RWPE2 (cell line): ENCODE measurements at places on chromosomes 11 and 22.

DNA sequence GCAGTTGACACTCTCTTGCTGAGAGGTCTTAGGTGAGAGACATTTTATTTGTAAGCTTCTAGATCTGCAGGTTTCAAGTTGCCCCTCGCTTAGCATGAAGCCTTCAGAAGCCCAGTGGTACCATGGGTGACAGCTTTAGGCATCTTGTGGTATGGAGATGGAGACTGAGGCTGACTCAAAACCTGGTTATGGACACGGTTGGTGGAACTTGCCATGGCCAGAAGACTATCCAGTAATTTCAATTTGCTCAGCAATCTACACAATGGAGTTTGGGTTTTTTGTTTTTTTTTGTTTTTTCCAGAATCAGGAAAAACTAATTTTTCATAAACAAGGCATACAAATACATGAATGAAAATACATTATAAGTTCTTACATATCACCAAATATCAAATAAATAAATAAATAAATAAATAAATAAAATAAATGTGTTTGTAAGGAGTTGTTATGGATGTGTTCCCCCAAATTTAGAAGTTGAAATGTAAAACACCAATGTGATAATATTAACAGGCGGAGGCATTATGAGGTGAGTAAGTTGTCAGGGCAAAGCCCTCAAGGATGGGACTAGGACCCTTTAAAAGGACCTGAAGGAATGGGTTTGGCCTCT, 22.6 kb downstream of the ETS1 start:
- DNase-seq: no peak

GRCh38 chr11:71453918-71454304, 908 bp downstream of the NADSYN1 start:
- DNase-seq: peak; percentile 13

DNA sequence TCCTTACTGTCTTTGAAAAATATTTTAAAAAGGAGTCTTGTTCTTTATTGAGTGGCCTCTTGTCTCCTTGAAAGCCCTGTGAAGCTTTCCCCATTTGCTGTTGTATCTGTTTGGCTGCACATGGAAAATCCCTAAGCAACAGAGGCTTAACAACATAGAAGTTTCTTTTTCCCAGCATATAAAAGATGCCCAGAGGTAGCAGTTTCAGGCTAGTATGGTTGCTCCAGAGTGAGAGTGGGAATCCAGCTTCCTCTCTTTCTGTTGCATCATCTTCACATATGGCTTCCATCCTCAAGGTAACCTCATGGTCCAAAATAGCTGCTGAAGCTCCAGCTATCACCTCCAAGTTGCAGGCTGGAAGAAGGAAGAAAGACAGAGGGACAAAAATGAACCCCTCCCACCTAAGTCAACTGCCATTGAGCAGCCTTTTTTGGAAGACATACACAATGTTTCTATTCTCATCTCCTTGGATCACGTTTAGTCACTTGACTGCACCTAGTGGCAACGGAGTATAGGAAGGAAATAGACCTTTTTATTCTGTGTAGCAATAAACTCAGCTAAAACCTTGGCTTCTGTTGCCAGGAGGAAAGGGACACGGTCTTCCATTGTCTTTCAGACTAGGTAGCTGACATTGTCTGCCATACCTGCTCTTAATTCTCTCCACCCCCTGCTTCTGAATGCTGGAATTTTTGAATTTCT, 5.3 kb downstream of the CSF2RB start:
- no peak for DNase-seq

GRCh38 chr22:46534901-46535630, 2.4 kb downstream of the CELSR1 start:
- DNase-seq: no peak

DNA sequence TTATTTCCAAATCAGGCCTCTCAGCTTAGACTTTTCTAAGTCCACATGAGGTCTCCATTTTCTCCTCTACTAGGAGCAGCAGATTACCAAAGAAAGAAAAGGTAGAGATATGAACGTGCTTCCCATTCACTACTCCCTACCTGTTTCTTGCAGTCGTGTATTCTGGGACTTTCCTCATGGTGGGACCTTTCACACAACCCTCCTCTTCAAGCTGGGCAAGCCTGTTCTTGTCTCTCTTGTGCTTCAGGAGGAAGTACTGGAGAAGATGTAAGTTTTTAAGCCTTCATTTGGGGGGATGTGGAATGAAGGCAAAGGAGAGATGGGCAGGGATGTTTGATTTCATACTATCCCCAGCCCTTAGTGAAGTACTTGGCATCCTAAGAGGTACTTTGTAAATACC, 128.8 kb upstream of the SESN3 start:
- no peak for DNase-seq

DNA sequence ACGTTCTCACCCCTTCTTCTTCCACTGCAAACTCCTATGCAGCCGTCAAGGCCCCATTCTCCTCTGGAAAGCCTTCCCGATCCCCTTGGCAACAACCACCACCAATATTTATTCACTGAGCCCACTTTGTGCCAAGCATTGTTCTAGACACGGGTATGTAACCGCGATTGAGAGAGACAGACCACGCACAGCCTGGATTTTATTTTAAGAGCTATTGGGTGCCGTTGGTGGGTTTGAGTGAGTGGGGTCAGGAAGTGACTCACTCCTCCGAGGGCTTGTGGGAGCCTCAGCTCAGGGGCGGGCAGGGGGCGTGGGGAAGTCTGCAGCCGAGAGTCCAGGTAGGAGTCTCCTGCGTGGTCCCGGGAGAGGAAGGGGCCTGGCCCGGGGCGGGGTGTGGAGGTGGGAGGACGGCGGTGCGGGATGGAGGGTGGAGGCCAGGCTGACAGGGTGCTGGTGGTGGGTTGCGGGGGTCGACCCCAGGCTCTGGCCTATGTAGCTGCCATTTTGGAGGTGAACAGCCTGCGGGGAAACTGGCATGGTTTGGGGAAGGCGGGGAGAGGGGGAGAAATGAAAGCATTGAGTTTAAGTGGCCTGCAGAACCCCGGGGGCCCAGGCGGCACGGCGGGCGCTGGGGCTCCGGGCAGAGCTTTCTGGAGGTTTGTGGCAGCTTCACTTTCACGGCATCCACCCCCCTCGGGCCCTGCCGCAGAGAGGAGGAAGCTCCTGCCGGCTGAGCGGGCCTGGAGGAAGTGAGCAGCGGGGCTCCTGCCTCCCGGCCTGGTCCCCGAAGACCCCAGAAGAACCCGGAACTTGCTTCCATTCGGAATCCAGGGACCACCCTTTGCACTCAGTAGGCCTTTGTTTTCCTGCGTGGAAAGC, 547 bp downstream of the PARVG start:
- DNase-seq: no peak

- no peak for DNase-seq
Observed at GRCh38 chr22:17098379-17098819, 13.6 kb downstream of the IL17RA start.

- no peak for DNase-seq
Observed at GRCh38 chr11:44738791-44739190, 12.0 kb downstream of the TSPAN18 start.

DNA sequence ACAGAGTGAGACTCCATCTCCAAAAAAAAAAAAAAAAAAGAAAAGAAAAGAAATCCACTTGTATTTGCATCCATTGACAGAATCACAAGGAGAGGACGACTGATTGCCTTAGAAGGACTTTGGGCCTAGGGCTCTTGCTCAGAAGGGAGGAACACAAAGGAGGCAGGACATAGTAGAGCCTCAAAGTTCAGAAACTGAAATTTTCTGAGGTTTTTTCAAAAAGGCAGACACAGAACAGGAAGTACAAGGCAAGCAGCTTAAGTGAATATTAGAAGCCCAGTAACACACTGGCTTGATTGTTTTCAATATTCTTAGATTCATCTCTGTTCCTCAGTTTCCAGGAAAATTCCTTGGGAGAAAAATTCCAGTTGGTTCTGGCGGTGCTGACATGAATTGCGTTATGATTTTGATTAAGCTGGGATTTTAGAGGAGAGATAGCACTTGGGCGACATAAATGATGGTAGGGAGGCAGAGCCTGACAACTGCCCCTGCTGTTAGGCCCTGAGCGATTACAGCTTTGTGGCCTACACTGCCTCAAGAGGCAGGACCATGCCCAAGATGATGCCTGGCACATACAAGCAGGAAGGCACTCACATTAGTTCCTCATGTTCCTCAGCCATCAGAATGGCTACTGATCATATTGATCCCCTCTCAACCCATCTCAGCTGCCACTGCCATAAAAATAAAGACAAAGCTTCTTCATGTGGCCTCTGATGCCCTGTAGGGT, 15.3 kb downstream of the CLPB start:
- DNase-seq: no peak

GRCh38 chr11:104161751-104162450, 2.0 kb downstream of the PDGFD start:
- DNase-seq: no peak

DNA sequence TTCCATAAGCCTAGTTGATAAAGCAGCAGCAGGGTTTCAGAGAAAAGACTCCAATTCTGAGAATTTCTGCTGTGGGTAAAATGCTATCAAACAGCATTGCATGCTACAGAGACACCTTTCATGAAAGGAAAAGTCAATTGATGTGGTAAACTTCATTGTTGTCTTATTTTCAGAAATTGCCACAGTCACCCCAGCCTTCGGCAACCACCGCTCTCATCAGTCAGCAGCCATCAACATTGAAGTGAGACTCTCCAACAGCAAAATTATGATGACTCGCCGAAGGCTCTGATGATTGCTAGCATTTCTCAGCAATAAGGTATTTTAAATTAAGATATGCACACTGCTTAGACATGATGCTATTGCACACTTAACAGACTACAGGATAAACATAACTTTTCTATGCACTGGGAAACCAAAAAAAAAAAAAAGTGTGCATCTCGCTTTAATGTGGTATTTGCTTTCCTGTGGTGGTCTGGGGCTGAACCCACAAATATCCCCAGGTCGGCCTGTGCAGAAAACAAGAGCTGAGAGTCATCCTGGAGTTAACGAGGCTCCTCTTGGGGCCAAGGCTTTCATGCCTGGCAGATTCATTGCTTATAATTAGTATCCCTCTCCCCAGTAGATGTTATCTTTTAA, 192.1 kb downstream of the CTTN start:
- no peak for DNase-seq

GRCh38 chr11:78269806-78270205, 81.1 kb downstream of the USP35 start:
- no peak for DNase-seq

DNA sequence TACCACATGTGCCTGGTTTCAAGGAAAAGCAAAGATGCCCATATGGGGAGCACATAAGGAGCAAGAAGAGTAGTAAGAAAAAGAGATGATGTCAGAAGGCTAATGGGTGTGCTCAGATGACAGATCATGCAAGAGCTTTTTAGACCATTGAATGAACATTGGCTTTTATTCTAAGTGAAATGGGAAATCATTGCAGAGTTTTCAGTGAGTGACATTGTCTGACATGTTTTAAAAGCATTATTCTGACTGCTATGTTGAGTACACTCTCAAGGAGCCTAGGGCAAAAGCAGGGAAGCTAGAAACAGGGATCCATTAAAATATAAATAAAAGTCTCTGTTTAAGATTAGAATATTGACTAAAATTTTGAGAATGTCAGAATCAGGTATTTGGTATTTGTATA, 133.6 kb downstream of the METTL15 start:
- DNase-seq: no peak

- no peak for DNase-seq
Observed at GRCh38 chr22:46422896-46423295, 87.4 kb downstream of the TRMU start.

- no peak for DNase-seq
Observed at GRCh38 chr22:39435616-39436015, 21.2 kb upstream of the MGAT3 start.

DNA sequence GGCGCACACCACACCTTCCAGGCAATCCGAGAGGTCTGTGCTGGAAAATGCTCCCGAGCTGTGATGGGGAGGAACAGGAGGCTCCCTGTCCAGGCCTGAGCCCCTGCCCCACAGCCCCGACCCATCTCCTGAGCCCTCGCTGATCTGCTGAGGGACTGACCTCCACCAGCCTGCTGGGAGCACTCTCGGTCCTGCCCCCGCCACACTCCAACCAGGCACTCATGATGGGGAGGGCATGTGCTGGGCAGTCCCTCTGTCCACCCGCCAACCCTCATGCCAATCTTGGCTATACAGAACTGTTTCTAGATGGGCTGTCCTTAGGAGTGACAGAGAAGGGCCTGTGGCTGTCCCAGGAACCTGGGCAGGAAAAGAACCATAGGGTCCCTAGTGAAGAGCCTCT, 70.8 kb downstream of the TRMU start:
- DNase-seq: no peak

- DNase-seq: no peak
Observed at GRCh38 chr11:76621868-76622267, 48.7 kb downstream of the LRRC32 start.

- DNase-seq: no peak
Observed at GRCh38 chr22:19242699-19243098, 48.8 kb downstream of the CLTCL1 start.
